ENCODE measurements at places on chromosomes 1 and 21.

DNA sequence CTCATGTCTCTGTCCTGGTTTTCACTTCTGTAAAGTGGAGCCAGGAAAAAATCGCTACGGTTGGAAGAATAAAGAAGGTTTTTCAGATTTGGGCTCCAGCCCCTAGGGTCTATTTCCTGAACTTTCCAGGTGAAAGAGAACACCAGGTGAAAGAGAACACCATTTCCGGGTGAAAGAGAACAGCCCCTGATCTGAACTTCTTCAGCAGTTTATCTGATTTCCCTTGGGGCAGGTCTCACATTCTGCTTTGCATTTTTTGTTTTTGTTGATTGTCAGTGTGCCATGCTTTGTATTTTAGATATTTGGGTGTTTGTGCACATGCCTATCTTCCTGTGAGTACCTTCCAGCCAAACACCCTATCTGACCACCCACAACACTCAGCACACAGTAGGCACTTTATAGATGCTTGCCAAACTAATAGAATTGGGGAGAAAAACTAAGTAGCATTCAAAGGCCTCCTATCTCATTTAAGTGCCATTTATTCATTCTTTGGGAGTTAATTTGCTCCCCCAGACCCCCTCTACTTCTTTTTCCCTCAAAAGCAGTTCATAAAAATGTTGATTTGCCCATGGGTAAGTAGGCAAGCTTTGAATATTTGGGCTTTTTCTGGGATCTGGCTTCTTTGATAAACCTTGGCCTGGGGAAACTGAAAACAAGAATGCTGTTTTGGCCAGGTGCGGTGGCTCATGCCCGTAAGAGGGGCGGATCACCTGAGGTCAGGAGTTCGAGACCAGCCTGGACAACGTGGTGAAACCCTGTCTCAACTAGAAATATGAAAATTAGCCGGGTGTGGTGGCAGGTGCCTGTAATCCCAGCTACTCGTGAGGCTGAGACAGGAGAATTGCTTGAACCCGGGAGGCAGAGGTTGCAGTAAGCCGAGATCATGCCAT lies 2.2 kb downstream of the NAV1 start:
- no peak for DNase-seq

- DNase-seq: no peak
These were observed 25.6 kb downstream of the TOMM20 start for GRCh38 chr1:235102993-235103411.

- DNase-seq: no peak
These were observed 212.8 kb downstream of the SMYD3 start for GRCh38 chr1:246294263-246294662.

DNA sequence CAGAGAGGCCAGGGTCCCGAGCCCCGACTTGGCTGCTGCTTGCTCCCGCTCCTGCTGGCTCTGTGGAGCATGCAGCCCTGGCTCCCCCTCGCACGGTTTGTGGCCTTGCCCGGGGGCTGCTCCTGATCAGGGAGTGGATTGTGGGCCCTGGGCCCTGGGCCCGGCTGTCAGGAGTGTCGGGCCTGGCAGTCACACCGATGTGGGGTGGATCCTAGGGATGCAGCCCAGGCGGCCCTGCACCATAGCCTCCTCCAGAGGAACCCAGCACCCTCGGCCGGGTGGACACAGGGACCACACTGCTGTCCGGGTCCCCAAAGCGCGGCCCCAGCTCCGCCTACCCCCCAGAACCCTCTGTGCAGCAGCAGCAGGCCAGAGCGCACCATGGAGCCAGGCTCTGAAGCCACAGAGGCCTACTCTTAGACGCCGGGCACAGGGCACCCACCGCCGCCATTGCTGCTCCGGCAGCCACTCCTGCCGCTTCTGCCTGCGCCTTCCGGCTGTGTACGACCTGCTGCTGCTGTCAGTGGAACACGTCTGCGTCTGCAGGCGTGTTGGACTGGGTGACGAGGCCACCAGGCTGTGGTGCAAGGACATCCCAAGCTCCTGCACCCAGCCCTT lies 9.4 kb downstream of the SLX9 start:
- DNase-seq: no peak

DNA sequence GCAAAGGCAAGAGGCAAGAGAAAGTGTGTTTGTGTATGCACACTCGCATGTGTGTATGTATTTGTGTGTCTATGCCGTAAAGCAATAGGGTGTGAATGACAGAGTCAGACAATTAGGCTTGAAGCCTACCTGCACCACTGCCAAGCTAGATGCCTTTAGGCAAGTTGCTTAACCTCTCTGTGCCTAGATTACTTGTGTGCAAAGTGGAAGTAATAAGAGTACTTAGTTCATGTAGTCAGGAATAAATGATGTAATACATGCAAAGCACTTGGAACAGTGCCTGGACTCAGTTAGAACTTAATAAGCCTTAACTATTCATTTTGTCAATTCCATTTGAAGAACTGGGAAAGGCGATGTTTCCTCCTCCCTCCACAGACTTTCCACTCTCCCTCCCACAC lies 31.7 kb downstream of the LAMB3 start:
- no peak for DNase-seq

DNA sequence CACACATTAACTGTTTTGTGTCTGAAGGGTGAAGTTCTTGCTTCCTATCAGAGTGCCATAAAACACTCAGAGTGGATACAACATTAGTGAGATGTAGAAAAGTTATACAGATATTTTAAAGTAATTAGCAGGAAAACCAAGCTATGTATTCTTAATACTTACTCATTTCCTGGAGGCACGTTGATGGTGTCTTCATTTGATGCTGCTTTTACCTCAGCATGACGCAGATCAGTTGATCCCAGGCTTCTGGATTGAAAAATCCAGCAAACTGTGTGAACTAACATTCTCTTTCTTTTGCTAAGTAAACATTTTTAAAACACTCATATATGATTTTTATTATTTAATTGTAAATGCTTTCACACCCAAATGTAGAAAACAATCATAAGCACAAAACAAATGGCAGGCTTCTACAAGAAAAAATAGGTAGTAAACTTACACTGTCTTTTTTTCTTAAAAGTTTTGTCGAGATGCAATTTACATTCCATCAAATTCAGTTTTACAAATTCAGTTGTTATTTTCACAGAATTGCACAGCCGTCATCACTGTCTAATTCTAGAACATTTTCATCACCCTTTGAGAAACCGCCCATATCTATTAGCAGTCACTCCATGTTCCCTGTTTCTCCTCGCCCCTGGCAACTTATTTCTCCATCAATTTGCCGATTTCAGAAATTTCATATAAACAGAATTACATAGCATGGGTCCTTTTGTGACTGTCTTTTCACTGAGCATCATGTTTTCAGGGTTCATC lies 198.9 kb downstream of the LRRC7 start:
- no peak for DNase-seq

- DNase-seq: no peak
These were observed 38.0 kb downstream of the ADSS2 start for GRCh38 chr1:244413736-244414135.

DNA sequence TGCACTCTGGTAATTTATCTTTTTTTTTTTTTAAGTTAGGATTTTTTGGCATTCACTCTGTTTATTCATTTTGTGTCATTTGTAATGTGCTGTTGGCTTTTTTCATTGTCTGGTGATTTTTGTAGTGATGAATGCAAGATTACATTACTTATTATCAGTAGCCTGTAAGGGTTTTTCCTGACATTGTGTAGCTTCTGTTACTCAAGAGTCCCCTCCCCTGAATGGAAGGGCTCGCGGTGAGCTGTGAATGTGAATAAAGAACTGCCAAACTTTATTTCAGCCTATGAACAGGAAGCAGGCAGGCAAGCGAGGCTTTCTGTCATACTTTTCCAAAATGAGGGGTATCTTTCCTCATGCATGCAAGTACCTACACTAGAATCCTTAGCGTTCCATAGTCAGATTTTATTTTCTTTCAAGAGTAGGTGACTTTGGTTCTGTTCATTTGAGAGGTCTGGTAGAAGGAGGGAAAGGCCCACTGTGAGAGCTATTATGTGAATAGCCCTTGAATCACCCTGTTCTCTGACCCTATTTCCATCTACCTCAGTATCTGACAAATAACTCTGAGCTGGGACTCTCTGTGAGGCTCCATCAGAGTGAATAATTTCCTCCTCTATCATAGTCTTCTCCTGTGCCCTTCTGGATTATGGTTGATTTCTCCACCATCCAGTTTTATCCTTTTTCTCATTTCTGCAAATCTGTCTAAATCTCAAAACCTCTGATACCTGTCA lies 114.0 kb downstream of the CD247 start:
- no peak for DNase-seq

GRCh38 chr1:62286786-62287224 lies 32.4 kb downstream of the KANK4 start:
- no peak for DNase-seq

DNA sequence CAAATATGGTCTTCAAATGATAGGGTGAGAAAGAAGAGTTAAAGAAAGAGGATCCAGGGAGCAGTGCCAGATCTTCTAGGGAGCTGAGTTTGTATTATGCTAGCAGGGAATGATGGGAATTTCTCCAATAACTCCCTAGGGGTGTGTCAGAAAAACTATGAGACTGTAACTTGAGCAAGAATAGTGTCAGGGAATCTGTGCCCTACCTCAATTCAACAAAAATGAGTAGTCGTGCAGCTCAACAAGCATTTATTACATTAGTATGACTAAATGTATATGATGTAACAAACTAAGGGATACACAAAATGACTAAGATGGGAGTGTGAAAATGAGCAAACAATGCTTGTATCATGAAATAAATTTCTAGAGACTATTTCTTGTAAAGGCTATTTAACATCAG lies 24.2 kb downstream of the SPAG17 start:
- no peak for DNase-seq

DNA sequence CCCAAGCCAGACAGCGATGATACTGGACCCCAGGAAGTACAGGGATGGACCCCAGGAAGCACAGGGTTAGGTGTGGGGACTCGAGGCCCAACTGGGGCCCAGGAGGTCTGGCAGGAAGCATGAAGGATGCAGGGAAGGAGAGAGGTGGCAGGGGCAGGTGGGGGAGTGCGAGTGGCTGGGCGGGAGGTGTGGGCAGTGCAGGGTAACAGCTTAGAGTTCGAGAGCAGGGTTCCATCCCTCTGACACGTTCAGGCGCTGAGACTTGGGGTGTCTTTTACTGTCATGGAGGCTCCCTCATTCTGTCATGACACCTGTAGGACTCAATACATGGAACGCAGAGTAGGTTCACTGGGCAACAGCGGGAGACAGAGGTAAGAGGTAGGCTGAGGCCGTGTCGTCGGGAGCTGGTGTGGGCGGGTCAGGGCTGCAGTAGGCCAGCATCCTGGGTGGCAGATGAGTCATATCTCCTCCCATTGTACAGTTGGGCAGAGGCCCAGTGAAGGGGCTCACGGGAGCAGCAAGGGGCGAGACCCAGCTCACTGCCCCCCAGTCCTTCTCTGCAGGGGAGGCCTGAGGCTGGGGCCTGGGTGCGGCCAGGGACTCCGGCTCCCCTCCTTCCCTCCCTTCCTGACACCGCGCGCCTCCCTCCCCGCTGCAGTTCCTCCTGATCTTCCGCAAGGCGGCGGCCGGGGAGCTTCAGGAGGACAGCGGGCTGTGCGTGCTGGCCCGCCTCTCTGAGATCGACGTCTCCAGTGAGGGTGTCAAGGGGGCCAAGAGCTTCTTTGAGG lies 11.6 kb upstream of the CTRC start:
- no peak for DNase-seq

DNA sequence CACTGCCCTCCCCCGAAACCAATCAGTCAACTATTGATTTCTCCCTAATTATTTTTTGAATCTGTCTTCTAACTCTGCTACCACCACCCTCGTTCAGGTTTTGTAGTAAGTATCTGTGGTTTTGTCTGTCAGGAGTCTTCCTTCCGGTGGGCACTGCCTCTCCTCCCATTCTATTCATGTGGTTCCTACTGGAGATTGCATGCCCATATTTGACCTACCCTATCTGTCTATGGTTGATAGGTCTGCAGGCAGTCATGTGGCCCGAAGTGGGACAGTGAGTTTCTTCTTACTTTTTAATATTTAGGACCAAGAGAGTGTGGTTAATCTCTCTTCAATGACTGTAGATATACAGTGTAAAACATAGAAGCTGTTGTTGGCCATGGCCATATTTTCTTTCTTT lies 17.8 kb upstream of the MAST2 start:
- DNase-seq: no peak

GRCh38 chr1:115114308-115114707 lies 25.0 kb upstream of the TSPAN2 start:
- no peak for DNase-seq

DNA sequence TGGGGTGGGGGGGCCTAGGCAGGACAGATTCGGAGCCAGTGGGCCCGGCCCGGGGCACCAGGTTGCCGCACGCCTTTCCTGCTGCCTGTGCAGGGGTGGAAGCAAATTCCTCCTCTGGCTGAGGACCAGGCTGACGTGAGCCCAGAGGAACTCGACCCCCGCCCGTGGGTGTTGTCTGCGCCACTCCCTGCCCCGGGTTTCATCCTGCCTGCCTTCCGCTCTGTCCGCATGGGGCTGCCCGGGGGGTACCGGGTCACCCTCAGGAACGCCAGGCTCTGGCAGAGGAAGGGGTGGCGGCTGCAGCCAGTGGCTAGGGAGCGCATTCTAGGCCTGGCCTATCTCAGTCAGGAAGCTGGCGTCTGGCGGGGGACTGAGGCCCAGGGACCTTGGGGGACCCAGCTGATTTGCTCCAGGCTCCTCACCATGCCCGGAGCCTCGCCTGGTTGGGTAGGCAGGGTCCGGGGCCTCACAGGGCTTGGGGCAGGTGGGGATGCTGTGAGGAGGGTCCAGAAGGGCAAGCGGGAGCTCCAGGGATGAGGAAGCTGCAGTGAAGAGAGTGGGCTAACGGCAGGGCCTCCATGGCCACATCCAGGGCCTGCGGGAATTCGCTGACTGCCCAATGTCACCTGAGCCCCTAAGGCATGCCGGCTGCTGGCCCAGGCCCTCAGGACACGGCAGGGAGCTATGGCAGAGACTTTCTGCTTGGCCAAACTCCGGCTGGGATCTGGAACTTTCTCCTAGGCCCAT lies 2.4 kb upstream of the IBA57 start:
- no peak for DNase-seq

- no peak for DNase-seq
These were observed 8.3 kb downstream of the EPHX1 start for GRCh38 chr1:225818229-225818628.

- no peak for DNase-seq
These were observed 94.1 kb downstream of the PGBD5 start for GRCh38 chr1:230332061-230332460.

DNA sequence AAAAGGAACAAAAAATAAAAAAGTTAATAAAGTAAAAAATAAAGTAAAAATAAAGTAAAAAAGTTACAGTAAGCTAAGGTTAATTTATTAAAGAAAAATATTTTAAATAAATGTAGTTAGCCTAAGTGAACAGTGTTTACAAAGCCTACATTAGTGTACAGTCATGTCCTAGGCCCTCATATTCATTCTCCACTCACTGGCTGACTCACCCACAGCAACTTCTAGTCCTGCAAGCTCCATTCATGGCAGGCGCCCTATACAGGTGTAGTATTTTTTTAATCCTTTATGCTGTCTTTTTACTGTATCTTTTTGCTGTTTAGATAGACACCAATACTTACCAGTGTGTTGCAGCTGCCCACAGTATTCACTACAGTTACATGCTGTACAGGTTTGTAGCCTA lies 12.4 kb downstream of the ADAR start:
- no peak for DNase-seq

DNA sequence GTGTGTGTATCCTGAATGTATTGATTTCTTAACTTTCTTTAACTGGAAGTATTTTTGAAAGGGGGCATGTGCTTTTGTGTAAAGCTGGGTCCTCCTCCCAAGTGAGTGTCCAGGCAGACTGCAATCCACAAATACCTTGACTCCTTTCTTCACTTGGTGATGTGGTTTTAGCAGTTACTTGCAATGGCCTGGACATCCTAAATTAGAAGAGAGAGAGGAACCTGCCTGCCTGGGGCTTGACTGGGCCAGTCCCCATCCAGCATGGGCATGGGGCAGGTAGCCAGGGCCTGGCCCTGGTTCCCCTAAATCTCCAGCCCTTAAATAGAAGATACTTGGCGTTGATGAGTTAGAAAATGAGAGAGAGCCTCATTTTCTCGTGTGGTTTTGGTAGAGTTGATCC lies 159.7 kb downstream of the PGBD5 start:
- DNase-seq: no peak
